ENCODE measurements at places on chromosomes 7 and 10.

GRCh38 chr10:18352175-18352574, 212.0 kb downstream of the CACNB2 start:
- no peak for DNase-seq

DNA sequence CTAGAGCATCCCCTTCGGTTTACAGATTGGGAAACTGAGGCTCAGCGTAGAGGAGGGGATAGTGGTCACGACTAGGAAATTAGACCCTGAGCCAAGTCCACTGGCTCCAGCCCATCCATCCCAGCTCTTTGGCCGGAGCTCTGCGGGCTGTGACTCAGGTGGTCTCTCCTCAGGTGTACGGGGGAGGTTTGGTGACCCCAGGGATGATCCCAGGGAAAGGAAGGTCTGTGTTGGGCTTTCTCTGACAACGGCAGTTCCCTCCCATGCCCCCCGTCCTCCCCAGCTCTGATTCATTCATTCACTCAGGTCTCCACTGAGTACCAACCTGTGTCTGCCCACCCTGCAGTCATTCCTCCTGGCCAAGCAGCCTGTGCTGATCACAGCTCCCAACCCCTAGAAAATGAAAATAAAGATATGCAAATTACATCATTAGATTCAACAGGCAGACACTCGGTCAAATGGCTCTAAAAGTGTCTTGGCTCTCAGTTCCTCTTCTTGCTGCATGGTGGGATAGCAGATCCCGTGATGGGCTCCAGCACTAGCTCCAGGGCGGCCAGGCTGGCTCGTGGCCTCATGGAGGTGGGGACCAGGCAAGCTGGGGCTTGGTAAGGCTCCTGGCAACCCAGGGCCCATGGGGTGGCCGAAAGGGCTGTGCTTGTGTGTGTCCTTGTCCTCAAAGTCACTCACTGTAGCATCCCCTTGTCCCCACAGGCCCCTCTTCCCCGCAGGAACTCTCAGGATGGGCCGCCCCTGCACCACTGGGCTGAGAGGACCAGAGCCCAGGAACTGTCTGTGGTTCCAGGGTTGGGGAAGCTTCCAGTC, 37.8 kb downstream of the CLRN3 start:
- DNase-seq, result no peak

GRCh38 chr7:80264769-80265495, 130.3 kb downstream of the GNAI1 start:
- DNase-seq, result no peak

GRCh38 chr7:30474893-30475292, 3.7 kb downstream of the NOD1 start:
- no peak for DNase-seq

GRCh38 chr10:3482200-3482993, 302.6 kb downstream of the KLF6 start:
- no peak for DNase-seq

GRCh38 chr7:78139335-78139734, 340.8 kb downstream of the PHTF2 start:
- DNase-seq, result no peak

Measured in activated CD8-positive, alpha-beta memory T cell treated with anti-CD3 and anti-CD28 coated beads for 48 hours (primary cell).